Activated CD8-positive, alpha-beta T cell treated with anti-CD3 and anti-CD28 coated beads for 36 hours (primary cell): ENCODE measurements at places on chromosomes 7 and 10. TPM values are rescaled to one million over a fixed set of nuclear protein-coding genes. Genes with fewer than 3 reads are reported as not detected.

DNA sequence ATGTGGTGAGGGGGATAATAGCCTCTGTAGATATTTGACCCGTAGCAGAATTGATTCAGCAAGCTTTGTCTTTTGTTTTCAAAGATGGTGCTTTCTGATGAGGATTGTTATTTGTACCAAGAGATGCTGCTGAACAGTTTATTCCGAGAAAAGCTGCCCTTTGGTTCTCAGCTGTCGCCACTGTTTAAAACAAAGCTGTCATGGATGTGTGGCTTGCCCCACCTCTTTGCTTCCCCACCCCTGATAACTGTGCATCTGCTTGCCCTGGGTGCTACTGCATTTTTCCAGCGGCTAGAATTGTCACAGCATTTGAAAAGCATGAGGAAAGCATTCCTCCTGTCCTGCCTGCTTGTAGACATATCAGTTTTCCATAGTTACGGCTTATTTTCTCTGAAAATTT lies 226.9 kb upstream of the CSTF2T start:
- H3K27me3 ChIP-seq, result no peaks in the 10 kb centered on the region
- H3K36me3 ChIP-seq, result no peaks in the 10 kb centered on the region
- DNase-seq, result no peak

DNA sequence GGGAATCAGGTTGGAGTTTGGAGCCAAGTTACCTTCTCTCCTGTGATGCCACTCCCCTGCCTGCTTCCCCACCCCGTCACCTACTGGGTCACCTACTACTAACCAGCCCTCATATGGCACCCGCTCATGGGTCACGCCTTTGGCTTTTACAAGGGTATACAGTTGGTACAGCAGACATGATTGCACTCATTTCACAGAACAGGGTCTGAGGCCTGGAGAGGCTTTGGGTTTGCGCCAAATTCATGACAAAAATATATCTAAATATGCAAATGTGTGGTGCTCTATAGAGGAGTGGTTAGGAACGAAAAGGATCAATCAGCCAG lies 10.7 kb downstream of the CRYGN start:
- H3K36me3 ChIP-seq, result no peaks in the 10 kb centered on the region
- no peak overlapping the region for H3K4me3 ChIP-seq
- no peaks in the 10 kb centered on the region for H3K27me3 ChIP-seq
- H3K4me1 ChIP-seq, result peaks cover 52% of the 10 kb centered on the region
- DNase-seq, result no peak

DNA sequence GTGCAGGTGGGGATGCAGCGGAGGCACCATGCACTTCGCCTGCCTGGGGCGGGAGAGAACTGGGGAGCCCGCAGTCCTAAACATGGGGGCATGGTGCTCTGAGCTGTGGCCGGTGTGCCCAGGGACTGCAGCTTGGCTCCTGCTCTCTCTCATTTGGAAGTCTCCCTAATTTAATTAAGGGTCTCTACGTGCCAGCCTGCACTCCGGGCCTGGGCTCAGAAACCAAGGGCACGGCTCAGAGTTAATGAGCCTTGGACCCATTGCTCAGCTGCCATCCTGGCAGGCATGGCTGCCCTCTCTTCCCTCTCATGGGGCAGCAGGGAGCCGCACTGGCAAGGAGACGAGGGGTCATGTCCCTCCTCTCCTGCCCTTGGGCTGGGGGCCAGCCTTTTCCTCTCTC lies 115.6 kb downstream of the CDH23 start:
- H3K4me3 ChIP-seq, result no peak overlapping the region
- H3K27me3 ChIP-seq, result no peaks in the 10 kb centered on the region
- H3K27ac ChIP-seq, result no peak overlapping the region
- no peaks in the 10 kb centered on the region for H3K4me1 ChIP-seq
- no peaks in the 10 kb centered on the region for H3K36me3 ChIP-seq

GRCh38 chr10:15363031-15363430 lies 8.1 kb downstream of the FAM171A1 start:
- DNase-seq, result no peak
- peaks cover 3% of the 10 kb centered on the region for H3K4me1 ChIP-seq
- H3K4me3 ChIP-seq, result no peak overlapping the region

Gene GJD4
- not detected for total RNA-seq

Gene STAMBPL1
- 71.1 TPM for total RNA-seq
